ENCODE measurements at places on chromosomes 16 and 17.

DNA sequence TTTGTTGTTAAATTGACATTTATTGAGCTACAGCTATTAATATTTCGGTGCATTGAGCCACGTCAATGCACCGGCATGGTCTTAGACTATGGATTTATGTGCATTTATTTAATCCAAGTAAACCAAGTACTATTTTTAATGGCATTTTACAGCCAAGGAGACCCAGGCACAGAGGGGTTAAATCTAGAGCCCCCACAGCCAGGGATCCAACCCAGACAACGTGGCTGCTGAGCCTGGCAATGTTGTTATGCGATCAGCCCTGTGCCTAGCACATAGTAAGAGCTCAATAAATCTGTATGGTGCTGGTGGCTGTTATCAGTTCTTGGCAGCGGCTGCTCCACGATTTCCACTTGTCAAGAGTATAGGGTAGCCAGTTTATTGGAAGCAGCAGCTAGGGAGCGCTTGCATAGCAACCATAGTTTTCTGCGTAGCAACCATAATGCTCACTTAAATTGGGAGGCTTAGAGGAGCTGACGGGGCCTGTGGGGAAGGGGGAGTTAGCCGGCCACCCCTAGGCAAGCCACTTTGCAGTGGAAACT lies 541 bp upstream of the RBBP6 start:
- DNase-seq = no peak

GRCh38 chr16:19114359-19115147 lies 789 bp downstream of the ITPRIPL2 start:
- DNase-seq = peak; percentile 69

DNA sequence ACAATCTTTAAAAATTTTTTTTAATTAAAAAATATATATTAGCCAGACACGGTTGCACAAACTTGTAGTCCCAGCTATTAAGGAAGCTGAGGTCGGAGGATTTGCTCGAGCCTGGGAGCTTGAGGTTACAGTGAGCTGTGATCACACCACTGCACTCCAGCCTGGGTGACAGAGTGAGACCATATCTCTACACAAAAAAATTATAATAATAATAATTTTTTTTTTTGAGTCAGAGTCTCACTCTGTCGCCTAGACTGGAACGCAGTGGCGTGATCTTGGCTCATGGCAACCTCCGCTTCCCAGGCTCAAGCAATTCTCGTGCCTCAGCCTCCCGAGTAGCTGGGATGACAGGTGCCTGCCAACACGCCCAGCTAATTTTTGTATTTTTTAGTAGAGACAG lies 23.8 kb downstream of the LITAF start:
- DNase-seq = peak; percentile 48

- DNase-seq = peak; percentile 90
Observed at GRCh38 chr17:78826836-78827509, 13.6 kb downstream of the USP36 start.

DNA sequence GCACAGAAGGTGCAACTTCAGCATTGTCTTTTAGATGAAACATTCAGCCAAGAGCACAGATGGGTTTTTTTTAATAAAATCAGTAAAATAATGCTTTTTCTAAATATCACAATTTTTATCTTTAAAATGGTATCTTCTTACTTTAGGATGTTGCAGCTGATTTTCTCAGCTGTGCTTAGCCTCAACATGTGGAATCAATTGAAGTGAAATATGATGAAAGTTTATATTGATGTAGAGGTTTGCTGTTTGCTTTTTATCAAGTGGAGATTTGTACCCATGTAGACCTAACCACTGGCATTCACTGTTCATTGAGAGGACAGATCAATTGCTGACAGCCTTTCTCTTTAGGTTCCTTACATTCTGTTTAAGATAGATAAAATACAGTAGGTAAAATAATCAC lies 107.8 kb downstream of the CYB561 start:
- DNase-seq = no peak

DNA sequence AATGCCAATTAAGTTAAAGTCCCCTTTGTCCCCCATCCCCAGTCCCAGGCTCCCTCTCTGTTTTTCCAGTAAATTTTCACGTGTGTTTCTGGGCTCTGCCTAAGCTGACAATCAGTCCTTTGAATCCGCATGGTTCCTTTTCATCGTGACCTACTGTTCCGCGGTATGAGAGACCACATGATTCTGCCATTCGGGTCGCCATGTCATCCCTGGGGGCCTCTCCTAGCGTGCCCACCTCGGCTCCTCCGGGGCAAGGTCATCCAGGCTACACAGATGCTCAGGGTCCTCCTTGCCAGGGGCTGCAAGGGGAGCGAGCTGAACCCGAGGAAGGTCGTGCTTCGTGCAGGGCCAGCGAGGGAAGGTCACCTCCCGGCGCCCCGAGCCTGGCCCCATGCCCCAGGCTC lies 157.6 kb downstream of the RAB11FIP4 start:
- no peak for DNase-seq

- no peak for DNase-seq
Observed at GRCh38 chr17:14469971-14470370, 169.1 kb downstream of the HS3ST3B1 start.

GRCh38 chr16:50567651-50568050 lies 19.5 kb downstream of the NKD1 start:
- DNase-seq = no peak

GRCh38 chr16:1330260-1330914 lies 3.1 kb upstream of the BAIAP3 start:
- peak; percentile 21 for DNase-seq

GRCh38 chr17:31453896-31454295 lies 62.4 kb downstream of the RAB11FIP4 start:
- DNase-seq = no peak

- peak; percentile 77 for DNase-seq
Observed at GRCh38 chr16:48558371-48558841, 51.6 kb downstream of the N4BP1 start.

- DNase-seq = no peak
Observed at GRCh38 chr17:36599546-36600250, 1.7 kb upstream of the MRM1 start.

DNA sequence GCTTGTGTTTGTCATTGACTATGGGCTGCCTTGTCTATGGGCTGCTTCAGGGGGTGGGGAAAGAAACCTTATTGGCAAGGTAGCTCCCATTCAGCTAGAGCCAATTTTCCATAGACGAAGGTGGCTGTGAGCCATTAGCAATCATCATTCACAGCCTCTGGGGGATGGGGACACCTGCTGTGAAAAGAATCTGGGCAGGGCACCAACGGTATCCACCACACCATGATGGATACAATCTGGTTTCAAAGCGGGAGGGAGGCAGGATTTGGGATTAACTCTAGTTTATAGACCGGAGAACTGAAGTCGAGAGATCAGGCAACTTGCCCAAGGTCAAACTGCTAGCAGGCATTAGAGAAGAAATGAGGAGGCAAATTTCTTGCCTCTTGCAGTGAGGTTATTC lies 182.3 kb downstream of the SHISA9 start:
- no peak for DNase-seq

- DNase-seq = peak; percentile 80
Observed at GRCh38 chr16:528111-529011, 849 bp downstream of the CAPN15 start.

DNA sequence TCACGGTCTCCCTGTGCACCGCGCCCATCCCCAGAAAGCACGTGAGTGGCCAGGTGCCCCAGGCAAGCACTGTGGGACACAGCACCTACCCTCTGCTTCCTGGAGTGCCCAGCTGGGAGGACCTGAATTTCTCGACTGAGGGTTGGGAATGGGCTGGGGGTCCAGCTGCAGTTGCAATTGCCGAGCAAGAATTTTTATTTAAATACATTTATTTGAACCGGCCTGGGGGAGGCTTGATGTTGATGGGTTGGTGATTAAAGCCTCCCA lies 6.3 kb downstream of the SLC5A2 start:
- no peak for DNase-seq

GRCh38 chr17:74773871-74774286 lies 2.3 kb downstream of the NAT9 start:
- DNase-seq = no peak

GRCh38 chr16:29729116-29729521 lies 16.7 kb downstream of the C16orf54 start:
- peak; percentile 48 for DNase-seq

DNA sequence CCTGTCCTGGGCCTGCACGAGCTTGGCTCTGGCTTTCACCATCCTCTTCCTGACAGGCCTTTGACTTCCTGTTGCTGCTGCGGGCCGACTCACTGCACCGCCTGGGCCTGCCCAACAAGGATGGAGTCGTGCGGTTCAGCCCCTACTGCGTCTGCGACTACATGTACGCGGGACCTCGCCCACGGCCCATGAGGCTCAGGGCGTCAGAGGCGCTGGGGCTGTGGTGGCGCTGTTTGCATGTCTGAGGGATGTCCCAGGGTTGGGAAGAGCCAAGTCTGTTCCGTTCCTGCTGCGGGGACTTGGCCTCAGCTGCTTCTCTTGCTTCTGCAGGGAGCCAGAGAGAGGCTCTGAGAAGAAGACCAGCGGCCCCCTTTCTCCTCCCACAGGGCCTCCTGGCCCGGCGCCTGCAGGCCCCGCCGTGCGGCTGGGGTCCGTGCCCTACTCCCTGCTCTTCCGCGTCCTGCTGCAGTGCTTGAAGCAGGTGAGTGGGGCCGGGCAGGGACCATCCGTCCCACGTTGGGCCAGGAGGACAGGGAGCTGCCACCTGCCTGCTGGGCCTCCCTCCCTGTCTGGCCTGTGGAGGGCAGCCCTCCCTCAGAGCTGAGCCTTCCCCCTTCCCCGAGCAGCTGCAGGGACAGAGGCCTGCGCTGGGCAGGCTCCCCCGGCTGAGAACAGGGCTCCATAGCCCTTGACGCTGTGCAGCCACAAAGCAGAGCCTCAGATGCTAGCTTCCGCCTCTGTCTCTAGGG lies 23.8 kb downstream of the TSC2 start:
- no peak for DNase-seq

DNA sequence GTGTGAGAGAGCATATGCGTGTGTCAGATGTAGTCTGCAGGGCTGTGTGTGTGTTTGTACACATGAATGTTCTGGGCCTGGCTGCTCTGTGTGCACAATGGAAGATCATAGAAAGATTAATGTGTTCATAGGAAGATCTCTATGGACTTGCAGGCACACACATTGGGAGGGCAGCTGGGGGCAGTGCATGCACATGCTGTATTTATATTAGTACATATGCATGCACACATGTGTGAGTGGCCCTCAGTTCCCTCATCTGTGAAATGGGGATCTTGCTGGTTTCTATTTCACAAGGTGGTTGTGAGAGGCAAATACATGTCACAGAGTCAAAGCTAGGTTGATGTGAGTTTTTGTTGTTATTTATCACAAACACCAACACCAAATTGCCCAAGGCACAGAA lies 2.1 kb downstream of the CA7 start:
- no peak for DNase-seq

- no peak for DNase-seq
Observed at GRCh38 chr16:71929048-71929447, 33.7 kb downstream of the IST1 start.

GRCh38 chr16:8639694-8640093 lies 18.2 kb downstream of the METTL22 start:
- no peak for DNase-seq

DNA sequence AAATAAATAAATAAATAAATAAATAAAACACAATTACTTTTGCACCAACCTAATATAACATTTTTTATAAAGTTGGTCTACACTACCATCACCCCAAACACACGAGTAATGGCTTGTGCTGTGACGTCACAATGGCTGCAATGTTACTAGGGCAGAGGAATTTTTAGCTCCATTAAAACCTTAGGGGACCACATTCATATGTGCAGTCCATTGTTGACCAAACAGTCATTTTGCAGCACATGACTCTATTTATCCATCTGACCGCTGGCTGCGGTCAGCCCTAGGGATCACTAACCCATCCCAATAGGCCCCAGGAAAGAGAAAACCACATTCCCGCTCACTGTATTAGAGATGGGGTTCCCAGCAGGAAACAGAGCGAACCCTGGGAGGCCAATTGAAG lies 9.6 kb downstream of the CDH5 start:
- DNase-seq = no peak

- no peak for DNase-seq
Observed at GRCh38 chr16:58842746-58843145, 108.6 kb upstream of the GOT2 start.

GRCh38 chr17:2070241-2071023 lies 15.5 kb downstream of the HIC1 start:
- no peak for DNase-seq

DNA sequence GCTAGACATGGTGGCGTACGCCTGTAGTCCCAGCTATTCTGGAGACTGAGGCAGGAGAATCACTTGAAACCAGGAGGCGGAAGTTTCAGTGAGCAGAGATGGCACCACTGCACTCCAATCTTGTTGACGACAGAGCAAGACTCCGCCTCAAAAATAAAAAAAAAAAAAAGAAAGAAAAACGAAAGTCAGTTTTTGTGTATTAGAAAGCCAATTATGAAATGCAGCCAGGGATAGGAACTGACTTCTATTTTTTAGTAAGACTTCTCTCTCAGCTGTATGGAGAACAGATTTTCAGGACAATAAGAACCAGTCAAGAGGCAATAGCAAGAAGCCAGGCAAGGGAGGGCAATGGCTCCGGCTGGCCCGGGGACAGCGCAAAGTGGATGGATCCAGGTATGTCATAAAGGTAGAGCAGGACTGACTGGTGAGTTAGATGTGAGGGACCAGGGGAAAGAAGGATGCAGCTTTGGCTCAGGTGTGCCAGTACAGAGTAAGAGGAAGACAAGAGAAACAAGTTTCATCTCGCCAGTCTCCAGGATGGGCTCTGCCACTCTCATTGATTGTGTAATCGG lies 12.5 kb upstream of the CCL1 start:
- no peak for DNase-seq

GRCh38 chr16:14405611-14406537 lies 224.2 kb downstream of the PARN start:
- DNase-seq = peak; percentile 15

- DNase-seq = no peak
Observed at GRCh38 chr16:4450931-4451519, 23.4 kb downstream of the NMRAL1 start.

DNA sequence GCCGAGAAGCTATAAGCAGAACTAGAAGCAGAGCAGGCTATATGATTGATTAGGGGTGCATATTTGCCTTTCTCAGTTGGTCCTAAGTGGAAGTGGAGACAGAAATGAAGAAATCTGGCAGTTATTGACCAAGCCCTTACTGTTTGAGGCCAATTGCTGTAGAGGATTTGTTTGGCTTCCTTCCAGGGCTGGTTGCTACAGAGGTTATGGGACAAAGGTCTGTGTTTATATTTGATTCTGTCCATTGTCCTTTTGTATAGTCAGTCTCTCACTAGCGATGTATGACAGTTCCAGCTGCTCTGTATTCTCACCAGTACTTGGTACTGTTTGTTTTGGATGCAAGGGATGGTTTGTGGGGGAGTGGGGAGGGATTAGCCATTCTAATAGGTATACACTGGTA lies 7.3 kb upstream of the ALOX15 start:
- peak; percentile 54 for DNase-seq

DNA sequence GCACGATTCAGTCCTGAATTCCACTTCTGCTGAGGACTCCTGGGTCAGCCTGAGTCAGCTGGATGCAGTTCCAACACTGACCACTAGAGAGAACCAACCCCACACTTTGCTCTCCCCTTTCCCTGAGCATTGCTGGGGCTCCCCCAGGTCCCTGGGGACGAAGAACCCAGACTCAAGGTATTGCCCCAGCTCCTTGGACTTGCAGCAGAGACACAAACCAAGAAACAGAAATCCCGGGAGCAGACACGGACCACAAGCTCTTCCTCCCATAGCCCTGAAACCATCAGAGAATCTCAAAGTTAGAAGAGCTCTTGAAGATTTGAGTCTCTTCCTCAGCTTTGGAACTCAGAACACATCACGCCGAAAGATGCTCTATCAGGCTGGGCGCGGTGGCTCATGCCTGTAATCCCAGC lies 678 bp upstream of the GH1 start:
- DNase-seq = peak; percentile 72

Measured in suppressor macrophage (primary cell).